ENCODE measurements at places on chromosomes 6 and 20.
A peak's percentile ranks its signal among the peaks of the same experiment; 100 is the strongest.

- no peak for DNase-seq
Observed at GRCh38 chr6:49634092-49634835, 2.4 kb downstream of the RHAG start.

DNA sequence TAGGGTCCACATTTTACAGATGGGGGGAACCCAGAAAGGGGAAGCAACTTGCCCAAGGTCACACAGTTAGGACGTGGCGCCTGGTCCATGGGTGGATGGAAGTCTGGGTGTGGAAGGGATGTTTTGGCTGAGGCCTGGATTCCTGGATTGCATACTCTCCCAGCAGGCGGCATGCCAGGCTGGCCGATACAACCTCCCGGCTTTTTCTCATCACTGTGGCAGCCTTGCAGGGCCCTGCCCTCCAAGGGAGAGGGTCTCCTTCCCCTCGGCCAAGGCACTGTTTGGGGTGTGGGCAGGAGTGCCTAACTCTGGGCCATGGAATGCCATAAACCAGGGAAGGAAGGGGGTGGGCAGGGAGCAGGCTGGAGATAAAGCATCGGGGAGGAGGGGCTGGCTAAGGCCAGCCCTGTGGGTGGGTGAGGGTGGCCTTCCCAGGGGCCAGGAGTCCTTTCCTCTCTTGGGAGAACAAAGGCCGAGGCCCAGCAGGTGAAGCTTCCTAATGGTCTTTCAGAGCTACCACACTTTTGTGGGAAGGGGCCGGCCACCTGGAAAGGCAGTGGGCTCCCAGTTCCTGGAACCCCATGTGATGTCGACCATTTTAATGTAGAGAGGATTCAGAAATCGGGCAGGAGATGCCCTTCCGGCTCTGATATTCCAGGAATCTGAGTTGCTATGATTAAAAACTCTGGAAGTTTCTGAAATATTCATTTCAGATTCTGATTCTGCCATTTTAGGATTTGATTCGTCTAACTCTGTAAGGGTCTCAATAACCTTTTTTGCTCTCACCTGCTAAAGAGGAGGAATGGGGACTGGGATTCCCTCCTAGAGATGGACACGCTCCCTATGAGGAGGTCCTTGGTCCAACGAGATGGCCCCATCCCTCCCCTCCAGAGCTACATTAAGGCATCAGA lies 4.2 kb downstream of the FOXS1 start:
- no peak for DNase-seq

- peak; percentile 100 for DNase-seq
Observed at GRCh38 chr20:33561692-33562601, 72.1 kb downstream of the CBFA2T2 start.

GRCh38 chr20:53579581-53580375 lies 13.9 kb downstream of the ZNF217 start:
- DNase-seq, result no peak

DNA sequence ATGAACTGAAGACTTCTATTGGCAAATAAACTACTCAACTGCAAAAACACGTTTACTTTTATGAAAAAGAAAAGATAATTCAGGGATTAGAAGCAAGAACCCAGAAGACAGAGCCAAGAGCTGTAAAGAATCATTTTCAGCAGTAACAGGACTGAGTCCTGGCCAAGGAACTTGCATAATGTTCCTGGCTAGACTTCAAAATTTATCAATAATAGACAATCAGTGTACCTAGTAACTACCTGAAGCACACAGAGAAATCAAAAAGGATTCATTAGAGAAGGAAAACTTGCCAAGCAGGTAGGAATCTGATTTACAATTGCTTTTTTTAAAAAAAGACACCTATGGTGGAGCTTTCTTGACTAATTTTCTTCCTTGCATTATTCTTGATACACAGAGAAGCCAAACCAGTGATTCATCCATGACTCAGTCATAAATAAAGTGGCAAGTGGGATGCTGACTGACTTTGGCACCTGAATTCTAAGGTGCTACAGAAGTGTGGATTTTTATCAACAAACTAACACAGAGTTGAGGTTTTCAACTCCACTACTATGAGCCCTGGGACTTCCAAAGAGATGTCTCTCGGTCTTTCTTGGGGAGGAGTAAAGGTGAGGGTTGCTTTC lies 281.3 kb downstream of the BMP7 start:
- DNase-seq, result no peak

GRCh38 chr20:16083639-16084280 lies 489.5 kb downstream of the KIF16B start:
- no peak for DNase-seq

DNA sequence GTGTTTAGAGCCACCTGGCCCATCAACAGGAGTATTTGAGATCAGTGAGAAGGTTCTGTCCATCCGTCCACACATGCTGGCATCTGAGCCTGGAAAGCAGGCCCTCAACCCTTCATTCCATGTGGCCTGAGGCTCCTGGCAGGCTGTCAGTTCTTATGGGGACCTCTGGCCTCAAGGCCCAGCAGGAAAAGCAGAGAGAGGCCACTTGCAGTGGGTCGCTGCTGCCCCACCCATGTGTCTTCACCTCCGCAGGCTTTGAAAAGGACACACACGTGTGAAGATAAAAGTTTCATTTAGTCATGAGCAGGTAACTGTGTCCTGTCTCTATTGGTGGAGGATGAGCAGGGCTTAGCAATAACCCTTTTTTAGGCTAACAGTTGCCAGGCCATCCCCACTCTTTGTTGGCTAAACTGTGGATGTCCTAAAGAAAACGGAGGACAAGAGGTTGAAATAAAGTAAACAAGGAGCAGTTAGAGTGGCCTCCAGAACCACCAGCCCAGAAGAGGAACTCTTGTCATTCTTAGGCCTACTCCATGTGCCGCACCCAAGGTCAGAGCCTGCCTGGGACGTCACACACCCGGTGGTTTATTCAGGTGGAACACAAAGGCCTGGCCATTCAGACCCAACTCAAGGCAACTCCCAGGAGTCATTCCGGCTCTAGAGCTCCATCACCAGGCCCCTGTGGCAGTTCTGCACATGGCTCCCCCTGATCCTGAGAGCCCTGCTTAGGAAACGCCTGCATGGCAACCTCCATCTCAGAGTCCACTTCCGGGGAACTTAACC lies 143.4 kb upstream of the CST7 start:
- no peak for DNase-seq

- no peak for DNase-seq
Observed at GRCh38 chr6:168615837-168616236, 174.9 kb downstream of the SMOC2 start.

GRCh38 chr6:111552241-111552744 lies 53.4 kb downstream of the TRAF3IP2 start:
- DNase-seq, result peak; percentile 74

DNA sequence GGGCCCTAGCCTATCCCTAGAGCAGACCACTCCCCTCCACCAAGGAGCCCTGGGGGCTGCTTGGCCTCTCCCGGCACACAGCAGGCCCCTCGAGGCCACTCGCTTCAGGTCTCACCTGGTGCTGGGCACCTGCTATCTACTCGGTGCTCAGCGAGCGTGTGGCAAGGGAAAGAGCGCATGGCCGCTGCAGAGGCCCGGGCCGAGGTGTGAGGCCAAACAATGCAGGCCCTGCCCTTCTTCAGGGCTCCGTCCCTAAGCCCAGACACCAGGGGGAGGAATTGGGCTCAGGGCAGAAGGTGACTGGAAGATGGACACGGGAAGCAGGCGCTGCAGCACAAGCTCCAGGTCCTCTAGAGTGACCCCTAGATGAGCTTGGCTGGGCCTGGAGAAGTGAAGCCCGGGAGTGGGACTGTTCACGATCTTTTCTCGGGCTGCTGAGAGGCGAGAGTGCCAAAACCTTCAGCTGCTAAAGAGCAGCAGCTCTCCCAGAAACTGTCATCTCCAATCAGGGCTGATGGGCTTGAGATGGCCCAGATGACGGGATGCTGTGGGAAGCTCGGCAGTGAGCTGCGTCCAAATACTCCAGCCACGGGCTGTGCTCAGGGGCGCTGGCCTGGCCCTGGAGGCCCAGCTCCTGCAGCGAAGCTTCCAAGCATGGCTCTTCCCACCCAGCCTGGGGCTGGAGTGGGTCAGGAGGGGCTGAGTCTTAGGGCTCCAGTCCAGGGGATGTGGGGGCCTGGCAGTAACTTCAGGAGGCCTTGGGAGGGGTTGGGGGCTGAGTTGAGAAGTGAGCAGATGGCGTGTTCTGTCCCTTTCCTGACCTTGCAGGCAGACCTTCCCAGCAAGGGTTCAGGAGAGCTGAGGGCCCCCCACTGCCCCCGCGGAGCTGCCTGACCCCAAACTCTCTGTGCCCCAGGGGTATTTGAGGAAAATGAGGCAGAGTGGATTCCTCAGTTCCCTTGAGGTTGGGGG lies 43.7 kb downstream of the APCDD1L start:
- peak; percentile 100 for DNase-seq

GRCh38 chr20:51562332-51563173 lies 20.0 kb upstream of the NFATC2 start:
- no peak for DNase-seq

GRCh38 chr20:62603907-62604785 lies 38.2 kb upstream of the SLCO4A1 start:
- no peak for DNase-seq

GRCh38 chr6:106033806-106034205 lies 52.3 kb upstream of the PRDM1 start:
- DNase-seq, result no peak

DNA sequence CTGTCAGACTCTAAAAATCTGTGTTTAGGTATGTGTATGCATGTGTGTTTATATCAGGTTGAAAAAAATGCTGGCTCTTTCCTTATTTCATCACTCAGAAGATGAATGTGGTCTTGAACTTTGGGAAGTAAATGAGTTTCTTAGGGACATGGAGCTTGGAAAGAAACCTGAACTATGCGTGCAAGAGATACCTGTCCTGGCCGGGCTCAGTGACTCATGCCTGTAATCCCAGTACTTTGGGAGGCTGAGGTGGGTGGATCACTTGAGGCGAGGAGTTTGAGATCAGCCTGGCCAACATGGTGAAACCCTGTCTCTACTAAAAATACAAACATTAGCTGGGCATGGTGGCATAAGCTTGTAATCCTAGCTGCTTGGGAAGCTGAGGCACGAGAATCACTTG lies 4.4 kb upstream of the GLP1R start:
- no peak for DNase-seq

DNA sequence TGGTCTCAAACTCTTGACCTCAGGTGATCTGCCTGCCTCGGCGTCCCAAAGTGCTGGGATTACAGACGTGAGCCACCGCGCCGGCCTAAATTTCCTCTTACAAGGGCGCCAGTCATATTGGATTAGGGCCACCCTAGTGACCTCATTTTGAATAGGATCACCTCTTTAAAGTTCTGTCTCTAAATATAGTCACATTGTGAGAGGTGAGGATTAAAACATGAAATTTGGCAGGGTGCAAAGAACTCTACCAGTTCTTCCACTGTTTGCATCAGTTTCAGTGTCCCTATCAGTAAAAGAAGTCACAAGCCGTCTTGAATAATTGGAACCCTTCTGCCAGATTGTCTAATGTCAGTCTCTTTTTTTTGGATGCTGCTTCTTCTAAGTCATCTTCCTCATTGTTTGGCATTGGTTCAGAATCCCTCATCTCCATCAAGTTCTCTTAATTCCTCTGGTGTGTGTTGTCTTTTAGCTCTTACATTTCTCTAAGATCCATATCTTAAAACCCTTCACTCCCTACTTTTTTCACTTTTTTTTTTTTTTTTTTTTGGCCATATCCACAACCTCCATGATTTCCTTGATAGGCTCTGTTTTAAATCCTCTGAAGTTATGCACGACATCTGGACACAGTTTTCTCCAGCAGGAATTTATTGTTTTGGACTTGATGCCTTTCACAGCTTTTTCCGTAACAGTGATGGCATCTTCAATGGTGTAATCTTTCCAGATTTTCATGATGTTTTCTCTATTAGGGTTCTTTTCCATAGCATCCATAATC lies 56.8 kb downstream of the NCOA3 start:
- DNase-seq, result no peak

GRCh38 chr6:20483887-20484497 lies 50.3 kb upstream of the CDKAL1 start:
- no peak for DNase-seq
